ENCODE measurements at places on chromosomes 3 and 15.

GRCh38 chr3:117874904-117875874 lies 1159.5 kb downstream of the IGSF11 start:
- no peak for DNase-seq

DNA sequence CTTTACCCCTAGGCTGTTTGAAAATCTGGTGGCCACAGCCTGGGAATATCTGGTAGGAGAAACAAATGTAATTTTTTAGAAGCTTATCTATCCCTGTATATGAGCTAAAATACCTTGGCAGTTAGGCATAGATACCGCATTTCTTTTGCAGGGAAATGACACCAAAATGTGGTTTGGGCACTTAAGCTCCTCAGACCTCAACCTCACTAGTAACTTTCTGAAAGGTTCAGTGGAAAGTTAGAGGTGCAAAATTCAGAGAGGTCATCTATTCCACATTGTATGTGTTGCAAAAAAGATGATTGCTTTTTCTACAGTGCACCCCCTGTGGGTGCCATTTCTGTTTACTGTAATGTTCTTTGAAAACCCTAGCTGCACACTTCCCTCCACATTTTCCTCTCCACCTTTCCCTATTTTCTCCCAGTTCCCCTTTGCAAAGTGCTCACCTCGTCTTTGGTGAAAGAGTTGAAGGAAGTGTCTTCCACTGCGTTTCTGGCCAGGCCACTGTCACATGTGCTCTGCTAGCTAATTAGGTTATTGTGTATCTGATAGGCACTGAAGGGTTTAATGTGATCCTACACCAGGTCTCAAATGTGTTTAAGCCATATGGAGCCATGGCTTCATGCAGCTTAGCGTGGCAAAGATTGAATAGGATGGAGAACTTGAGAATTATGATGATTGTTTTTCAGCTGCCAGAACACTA lies 1.3 kb downstream of the SACM1L start:
- peak; percentile 60 for DNase-seq

DNA sequence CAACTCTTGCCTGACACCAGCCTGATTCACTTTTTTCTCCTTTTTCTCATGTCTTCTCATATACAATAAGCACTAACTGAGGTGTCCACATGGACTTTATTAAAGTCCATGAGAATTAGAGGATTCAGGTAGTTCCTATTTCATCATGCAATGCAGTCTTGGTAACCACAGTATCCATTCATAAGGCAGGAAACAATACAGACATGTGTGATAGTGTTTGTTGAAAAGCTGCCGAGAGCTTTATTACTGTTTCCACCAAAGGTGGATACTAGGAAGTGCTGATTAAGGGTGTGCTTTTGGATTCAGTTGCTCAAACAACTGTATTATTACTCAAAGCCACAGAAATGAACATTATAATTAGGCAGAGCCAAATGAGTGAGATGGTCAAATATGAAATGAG lies 5.3 kb downstream of the CASR start:
- DNase-seq: no peak

DNA sequence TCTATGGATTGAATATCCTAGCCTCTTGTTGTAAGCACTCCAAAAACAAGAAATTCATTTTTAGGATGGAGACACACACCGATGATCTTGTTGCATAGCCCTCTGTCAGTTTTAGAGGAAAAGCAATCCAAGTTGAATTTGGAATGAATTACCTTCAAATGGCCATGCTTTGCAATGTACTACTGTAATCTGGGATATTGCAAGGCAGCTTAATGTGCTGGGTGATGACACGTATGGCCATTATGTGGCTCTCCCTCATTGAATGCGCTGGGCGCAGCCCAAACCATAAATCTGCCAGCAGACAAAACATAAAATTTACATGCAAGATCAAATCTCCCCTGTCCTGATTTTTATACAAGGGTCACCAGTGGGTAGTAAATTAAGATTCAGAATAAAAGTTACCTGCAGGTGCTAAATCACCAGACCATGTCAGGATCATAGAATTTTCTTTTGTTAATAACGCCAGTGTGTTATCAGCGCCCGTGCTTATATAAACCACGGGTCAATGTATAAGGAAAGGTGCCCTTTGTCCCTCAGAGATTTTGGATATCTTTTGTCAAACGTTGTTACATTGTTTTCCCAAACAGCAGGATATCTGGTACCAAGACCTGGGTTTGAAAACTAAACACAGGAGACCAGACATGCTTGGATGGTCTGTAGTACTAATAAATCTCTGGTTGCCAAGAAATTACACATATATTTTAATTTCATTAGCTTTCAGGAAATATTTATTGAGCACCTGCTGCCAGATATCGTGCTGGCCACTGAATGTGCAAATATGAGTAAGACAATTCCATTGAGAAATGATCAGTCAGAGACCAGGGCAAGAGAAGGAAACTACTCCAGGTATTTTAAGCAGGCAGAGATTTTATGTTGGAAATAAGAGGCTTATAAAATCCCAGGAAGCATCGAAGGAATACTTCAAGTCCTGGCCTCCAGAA lies 237.1 kb downstream of the EBLN2 start:
- DNase-seq: no peak

GRCh38 chr3:42960786-42961185 lies 18.3 kb upstream of the GASK1A start:
- no peak for DNase-seq

GRCh38 chr3:188231456-188231855 lies 77.5 kb downstream of the LPP start:
- no peak for DNase-seq

GRCh38 chr3:139301183-139301582 lies 42.6 kb upstream of the MRPS22 start:
- no peak for DNase-seq

- DNase-seq: no peak
Measured at GRCh38 chr3:29677421-29677820, 396.6 kb downstream of the RBMS3 start.

- DNase-seq: no peak
Measured at GRCh38 chr15:76116138-76116885, 56.5 kb downstream of the TMEM266 start.

DNA sequence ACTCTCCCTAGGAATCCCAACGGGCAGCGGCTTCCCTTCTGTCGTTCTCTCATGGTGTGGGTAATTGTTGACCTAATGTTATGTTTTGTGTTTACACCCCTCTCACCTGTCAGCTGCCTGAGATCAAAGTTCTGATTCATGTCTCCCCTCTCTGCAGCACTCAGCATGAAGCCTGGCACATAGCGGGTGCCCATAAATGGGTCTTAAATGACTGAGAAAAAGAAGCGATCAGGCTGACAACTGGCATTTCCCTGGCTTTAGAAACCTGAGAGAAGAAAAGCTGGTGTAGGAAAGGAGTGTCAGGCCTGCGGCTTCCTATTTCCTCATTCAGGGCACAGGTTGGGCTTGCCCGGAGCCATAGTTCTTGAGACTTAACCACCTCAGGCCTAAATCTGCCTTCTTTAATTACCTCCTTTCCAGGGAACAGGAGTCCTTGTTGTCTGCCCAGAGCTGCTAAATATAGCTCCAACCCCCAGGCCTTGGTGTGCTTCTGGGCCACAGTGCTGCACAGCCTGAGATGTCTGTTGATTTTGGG lies 31.8 kb downstream of the LPP start:
- no peak for DNase-seq

DNA sequence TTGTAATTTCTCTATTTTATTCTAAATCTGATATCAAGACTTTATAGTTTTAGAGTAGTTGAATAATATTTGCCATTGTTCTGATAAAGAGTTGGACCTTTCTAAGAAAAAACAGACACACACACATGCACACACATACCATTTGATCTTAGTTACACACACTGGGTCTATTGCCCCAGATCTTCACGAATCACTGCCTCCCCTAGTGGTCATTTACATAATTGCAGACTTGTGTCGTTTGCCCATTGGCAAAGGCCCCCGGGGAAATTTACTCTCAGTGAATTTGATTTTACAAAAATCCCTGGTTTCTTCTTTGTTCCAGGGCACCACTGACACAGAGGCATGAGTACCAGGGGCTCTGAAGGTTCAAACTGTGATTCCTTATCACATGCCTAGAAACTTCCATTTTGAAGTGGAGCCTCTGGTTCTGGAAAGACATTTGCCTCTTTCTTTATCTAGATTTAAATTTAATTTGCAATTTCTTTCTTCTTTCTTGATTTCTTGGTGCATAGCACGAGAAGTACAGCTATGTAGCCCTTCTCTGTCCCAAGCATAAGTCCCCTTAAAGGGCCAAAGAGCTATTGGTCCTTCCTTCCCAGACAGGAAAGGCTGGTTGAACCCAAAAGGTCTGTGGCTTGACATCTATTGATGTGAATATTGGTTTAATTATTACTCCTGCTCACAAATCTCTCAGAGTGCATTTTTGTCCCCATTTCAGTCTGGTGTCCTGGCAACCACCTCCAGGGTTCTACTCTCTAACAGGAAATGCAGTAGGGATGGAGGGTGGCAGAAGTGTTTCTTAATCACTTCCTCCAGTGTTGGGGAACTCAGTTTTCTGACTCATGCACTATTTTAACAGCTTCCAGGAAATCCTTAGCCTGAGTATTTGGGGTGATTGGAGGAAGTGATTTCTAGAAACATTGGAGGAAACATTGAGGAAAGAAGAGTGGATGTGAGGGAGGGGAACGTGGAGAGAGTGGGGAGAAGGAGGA lies 32.4 kb upstream of the SLC6A11 start:
- peak; percentile 38 for DNase-seq

GRCh38 chr15:58410353-58410752 lies 21.4 kb upstream of the LIPC start:
- no peak for DNase-seq

DNA sequence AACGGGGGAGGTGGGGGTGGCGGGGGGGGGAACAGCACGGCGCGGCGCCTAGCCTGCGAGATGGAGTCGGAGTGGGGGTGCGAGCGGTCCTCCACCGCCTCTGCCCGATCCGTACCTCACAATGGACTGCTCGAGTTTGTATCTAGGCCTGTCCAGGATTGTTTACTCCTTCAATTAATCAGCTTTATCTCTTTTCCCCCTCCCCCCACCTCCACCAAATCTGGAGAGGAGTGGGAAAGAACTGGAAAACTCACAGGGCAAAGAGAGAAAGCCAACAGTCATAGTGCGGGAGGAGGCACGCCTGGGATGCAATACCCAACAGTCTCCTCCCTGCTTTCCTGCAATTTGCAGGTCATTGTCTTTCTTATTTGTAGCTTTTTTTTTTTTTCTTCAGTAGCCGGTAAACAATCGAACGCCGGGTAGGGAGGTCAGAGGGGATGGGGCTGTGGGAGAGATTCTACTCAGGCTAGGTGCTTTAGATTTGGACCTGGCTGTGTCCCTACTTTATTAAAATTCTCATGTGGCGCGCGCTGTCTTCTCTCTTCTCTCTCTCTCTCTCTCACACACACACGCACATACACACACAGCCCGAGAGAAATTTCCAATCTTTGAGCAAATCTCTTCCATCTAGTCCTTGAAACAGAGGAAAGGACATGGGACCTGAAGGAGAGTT lies 6.9 kb upstream of the MEIS2 start:
- DNase-seq: no peak

- no peak for DNase-seq
Measured at GRCh38 chr15:99996660-99997059, 263.4 kb upstream of the LYSMD4 start.

GRCh38 chr15:61364871-61365270 lies 135.8 kb upstream of the RORA start:
- DNase-seq: no peak

DNA sequence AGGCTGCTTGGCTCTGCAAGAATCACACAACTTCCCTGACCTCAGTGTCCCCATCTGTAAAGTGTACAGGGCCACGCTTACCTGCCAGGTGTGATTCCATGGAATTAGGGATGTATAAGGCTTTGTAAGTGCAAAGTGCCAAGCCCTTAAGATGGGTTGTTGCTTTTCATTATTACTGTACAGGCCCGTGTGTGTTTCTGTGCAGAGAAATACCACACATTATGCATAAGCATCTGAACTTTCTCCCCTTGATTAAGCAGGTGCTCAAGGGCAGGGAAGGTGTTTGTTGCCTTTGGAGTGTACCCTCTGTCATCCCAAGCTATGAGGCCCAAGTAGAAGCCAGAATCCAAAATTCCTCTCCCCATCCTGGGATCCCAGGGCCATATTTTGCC lies 13.6 kb upstream of the HRH1 start:
- no peak for DNase-seq

DNA sequence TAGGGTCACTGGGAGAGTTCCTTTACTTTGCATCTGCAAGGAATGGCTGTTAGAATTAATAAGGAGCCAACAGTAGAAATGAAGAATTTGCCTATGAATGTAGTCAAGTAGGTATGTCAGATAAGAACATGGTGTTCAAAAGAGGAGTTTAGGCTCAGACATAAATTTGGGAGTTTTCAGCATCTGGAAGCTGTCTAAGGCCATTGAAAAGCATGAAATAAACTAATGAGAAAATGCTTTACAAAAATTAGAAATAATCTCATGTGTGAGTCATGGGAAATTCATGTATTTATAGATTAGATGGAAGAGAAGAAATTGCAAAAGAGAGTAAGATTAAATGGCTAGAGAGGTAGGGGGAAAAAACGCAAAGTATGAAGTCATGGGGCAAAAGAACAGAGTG lies 201.9 kb downstream of the DIPK2A start:
- no peak for DNase-seq

DNA sequence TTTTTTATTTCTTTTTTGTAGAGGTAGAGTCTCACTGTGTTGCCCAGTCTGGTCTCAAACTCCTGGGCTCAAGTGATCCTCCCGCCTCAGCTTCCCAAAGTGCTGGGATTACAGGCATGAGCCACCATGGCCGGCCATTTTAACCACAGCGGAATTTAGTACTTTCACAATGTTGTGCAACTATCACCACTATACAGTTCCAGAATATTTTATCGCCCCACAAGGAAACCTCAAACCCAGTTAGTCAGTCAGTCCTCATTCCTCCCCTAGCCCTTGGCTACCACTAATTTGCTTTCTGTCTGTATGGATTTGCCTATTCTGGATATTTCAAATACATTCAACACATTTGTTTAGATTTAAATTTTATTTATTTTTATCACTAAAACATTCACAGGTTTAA lies 15.5 kb upstream of the HOMER2 start:
- DNase-seq: no peak

- DNase-seq: no peak
Measured at GRCh38 chr3:122743581-122744120, 50.0 kb downstream of the HSPBAP1 start.

DNA sequence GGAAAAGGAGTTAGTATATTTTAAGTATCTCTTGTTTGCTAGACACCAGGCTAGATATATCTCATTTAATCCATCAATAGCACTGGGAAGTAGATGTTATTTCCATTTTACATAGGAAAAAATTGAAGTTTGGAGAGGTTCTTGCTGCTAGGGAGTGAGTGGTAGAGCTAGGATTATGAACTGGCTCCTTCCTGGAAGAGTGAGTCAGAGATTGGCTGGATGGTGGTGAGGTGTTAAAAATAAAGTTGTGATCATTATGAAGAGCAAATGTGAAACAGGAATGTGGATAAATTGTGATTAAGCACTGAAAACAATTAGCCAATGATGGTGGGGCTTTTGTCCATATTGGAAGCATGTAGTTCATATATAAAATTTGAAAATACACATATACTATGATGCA lies 234.2 kb downstream of the WNT5A start:
- no peak for DNase-seq

GRCh38 chr3:45940781-45941365 lies 2.4 kb upstream of the CXCR6 start:
- no peak for DNase-seq
